ENCODE measurements at places on chromosomes 7 and 10. TPM values are rescaled to one million over a fixed set of nuclear protein-coding genes. Genes with fewer than 3 reads are reported as not detected.

GRCh38 chr7:133082390-133082766, 488 bp upstream of the CHCHD3 start:
- no peak for DNase-seq

C10orf88 gene
- total RNA-seq = 14.1 TPM

GRCh38 chr7:18402488-18403183, 92.9 kb upstream of the HDAC9 start:
- DNase-seq = no peak

- no peak for DNase-seq
Observed at GRCh38 chr10:69375307-69376151, 41.2 kb downstream of the TACR2 start.

CADPS2 gene
- not detected for total RNA-seq

Measured in activated T-helper 1 cell treated with anti-CD3 and anti-CD28 coated beads, Interleukin-12 subunit alpha, Interleukin-12 subunit beta, Interleukin-2, Interleukin-4 antibody, amounts not matched to agents 30 ng/mL and 10 ng/mL and 1 ng/mL, durations not matched to agents 14 hours and 24 hours and 36 hours (primary cell).